IPS-NIHi11 (cell line): ENCODE measurements at places on chromosomes 2 and 18.

DNA sequence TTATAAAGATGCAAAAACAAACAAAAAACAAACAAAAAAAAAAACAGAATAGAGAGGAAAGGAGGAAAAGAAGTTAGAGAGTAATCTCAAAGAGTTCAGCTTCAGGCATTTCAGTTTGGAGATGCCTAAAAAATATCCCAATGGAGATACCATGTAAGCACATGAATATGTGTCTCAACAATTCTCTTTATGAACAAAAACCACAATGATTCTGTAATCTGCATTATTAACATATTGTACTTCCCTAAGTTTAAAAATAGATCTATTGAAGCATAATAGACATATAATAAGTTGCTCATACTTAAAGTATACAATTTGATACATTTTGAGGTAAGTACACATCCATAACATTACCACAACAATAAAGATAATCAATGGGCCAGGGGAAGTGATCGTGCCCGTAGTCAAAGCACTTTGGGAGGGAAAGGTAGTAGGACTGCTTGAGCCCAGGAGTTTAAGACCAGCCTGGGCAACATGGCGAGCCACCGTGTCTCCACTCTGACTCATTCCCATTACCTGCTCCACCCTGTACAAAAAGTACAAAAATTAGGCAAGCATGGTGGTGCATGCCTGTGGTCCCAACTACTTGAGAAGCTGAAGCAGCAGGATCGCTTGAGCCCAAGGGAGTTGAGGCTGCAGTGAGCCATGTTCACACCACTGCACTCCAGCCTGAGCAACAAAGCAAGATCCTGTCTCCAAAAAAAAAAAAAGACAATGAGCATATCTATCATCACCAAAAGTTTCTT lies 158.9 kb downstream of the ATAD2B start:
- DNase-seq = no peak

- DNase-seq = no peak
Measured at GRCh38 chr2:150698016-150698661, 210.7 kb upstream of the RND3 start.

- DNase-seq = no peak
Measured at GRCh38 chr2:215811409-215812345, 201.7 kb downstream of the MREG start.

DNA sequence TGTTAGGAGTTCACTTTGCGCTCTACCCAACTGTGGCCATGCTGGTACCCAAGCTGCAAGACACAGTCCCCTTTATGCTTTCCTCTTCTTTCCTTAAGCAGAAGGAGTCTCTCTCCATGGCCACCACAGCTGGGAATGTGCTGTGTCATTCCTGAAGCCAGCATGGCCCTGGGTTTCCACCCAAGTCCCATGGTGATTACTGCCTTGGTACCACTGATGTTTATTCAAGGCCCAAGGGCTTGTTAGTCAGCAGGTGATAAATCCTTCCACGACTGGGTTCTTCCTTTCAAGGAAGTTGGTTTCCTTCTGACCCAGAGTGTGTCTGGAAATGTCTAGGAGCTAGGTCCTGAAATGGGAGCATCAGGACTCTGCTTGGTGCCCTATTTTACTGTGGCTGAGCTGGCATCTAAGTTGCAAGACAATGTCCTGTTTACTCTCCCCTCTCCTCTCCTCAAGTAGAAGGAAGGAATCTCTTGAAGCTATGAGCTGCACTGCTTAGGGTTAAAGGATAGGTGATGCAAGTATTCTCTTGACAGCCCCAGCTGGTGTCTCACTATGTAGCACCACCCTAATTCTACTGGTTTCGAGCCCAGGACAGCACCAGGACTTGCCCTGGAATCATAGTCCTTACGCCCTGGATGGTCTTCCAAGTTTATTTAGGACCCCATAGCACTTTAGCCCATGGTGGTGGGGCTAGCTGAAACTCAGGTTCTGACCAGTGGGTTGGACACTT lies 18.7 kb upstream of the NUP35 start:
- no peak for DNase-seq

GRCh38 chr2:1256632-1257324 lies 156.5 kb upstream of the TPO start:
- no peak for DNase-seq

DNA sequence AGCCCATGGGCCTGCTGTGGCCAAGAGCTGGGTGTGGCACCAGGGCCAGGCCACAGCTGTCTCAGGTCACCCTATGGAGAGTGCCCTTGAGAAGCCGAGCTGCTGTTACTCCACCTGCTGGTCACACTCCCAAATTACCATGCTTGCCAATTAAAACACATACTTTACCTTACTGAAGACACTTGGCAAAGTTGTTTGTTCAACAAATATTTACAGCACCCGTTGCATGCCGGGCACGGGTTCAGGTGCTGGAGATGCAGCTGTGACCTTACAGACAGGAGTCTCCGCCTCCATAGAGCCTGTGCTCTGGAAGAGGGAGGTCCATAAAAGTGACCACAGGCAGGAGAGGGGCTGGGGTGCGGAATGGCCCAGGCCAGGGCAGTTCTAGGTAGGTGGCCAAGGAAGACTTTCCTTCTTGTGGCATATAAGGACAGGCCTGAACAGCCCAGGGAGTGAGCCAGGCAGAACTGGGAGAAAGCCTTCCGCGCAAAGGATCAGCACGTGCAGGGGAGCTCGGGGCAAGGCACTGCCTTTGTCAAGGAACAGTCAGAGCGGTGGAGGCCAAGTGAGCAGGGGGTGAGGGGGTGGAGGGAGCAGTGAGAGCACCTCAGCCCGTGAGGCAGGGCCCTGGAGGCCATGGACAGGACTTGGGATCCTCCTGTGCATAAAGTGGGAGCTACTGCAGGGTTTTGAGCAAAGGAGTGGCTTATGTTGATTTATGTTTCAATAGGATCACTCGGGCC lies 23.6 kb upstream of the RBM44 start:
- DNase-seq = peak; percentile 83

- DNase-seq = peak; percentile 37
Measured at GRCh38 chr2:101479328-101479727, 4.4 kb upstream of the RFX8 start.

DNA sequence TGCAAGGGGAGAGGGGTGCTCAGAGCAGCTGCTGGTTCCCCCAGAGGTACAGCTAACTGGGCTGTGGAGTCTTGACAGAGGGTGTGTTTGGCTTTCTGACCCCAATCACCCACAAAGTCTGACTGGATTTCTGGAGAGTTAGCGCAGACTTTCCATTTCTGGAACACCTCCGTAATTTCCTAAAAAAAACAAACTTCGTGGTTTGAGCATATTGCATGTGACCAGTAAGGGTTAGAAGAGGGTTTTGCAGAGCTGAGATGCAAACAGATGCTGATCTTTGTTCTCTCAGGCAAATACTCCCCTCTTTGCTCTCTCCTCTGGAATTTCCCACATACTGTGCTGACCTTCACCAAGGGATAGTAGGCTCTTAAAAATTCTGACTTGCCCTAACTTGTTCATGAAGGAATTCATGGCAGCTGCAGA lies 44.5 kb upstream of the TMEM247 start:
- DNase-seq = peak; percentile 27

GRCh38 chr2:148998165-148998830 lies 40.2 kb upstream of the LYPD6B start:
- DNase-seq = no peak

GRCh38 chr2:224841910-224842309 lies 125.7 kb upstream of the CCDC195 start:
- DNase-seq = no peak

- DNase-seq = no peak
Measured at GRCh38 chr2:120823551-120823950, 87.9 kb downstream of the GLI2 start.

DNA sequence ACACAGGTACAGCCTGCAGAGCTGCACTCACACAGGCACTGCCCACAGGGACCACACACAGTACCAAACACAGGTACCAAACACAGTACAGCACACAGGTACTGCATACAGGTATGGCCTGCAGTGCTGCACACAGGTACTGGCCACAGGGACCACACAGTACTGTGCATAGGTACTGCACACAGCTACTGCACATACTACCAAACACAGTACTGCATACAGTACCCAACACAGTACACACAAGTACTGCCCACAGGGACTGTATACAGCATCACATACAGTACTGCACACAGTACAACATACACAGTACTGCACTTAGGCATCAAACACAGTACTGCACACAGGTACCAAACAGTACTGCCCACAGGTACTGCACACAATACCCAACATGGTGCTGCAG lies 74.3 kb downstream of the ZNF236 start:
- DNase-seq = no peak
